ENCODE measurements at places on chromosomes 1 and 21. TPM values are rescaled to one million over a fixed set of nuclear protein-coding genes. Genes with fewer than 3 reads are reported as not detected.

DNA sequence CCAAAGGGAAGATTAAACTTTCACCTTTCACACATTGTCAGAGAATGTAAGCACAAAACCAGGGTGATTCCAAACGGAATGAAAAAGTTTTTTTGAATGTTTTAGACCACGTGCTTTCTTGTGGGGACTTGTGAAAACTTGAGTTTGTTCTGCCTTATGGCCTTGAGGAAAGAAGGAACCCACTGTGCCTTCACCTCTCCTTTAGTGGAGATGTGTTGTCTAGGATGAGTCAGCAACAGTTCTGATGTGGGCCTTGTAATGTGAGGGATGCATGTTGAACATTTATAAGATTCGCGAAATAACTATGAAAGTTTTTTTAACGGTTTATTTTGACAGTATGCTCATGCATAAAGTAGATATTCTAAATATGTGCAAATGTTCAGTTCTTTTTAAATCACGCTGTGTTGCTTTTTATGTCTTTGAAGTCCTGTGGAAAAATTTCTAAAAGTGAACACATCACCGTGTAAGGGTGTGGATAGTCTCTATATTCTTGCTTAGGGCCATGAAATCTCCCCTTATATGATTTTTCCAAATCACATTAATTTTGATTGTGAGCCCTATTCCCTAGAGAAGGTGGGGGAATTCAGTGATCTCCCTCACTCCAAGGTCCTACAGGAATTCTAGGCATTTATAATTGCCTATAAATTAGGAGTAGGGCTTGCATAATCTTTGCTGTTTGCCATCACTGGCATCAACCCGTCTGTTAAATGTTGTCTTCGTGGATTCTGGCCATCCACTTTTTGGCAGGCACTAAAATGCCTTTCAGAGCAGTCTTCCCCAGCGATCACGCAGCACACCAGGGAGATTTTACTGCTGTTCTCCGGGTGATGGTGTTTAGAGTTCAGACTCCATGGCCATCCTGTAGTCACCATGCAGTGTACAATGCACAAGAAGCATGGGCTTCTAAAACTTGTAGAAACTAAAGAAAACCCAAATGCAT lies 47.4 kb downstream of the PLA2G4A start:
- DNase-seq: no peak

GRCh38 chr1:182656842-182657397 lies 27.5 kb downstream of the RGS8 start:
- DNase-seq: no peak

DNA sequence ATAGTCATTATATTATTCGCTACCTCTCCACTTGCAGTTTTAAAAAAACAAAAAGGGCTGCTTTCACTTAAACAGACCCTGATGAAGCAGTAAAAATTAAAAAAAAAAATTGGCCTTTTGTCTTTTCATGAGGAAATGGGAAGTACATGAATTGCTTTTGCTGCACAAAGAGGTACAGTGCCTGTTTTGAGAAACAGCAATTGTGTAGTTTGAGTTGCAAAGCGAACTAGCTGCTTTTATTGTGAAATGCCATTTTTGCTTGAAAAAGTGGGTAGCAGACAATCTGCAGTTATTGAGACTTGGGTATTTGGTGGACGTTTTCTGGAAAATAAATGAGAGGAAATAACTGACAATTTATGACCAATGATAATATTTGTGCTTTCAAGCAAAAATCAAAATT lies 7.0 kb downstream of the DIP2A start:
- no peak for DNase-seq

DNA sequence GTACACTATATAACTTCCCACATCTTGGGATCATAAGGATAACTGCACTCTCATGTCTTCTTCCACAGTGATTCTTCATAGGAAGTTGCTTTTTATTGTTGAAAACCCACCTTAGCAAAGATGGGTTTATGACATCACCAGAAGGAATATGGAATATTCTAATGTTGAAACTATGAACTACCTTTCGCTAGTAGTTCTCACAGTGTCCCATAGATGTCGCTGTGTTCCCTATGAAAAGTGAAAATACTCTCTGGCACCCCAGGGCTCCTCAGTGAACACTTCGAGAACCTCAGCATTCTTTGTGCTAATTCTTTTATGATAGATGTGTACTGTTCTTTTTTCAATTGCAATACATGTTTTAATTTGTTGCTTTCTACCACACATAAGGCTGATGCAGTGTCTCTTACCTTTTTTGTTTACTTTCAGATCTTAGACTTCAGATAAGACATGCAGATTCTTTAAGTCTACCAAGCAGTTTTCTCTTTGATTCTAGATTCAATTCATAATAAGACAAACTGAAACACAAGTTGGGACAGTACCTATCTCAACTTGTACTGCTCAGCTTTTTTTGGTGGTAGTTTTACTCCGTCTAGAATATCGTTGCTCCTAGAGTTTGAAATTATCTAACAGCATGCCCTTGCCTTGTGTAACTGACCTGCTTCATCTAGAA lies 90.8 kb downstream of the GTF2B start:
- no peak for DNase-seq

The HCN3 gene
- 11.8 TPM for total RNA-seq

DNA sequence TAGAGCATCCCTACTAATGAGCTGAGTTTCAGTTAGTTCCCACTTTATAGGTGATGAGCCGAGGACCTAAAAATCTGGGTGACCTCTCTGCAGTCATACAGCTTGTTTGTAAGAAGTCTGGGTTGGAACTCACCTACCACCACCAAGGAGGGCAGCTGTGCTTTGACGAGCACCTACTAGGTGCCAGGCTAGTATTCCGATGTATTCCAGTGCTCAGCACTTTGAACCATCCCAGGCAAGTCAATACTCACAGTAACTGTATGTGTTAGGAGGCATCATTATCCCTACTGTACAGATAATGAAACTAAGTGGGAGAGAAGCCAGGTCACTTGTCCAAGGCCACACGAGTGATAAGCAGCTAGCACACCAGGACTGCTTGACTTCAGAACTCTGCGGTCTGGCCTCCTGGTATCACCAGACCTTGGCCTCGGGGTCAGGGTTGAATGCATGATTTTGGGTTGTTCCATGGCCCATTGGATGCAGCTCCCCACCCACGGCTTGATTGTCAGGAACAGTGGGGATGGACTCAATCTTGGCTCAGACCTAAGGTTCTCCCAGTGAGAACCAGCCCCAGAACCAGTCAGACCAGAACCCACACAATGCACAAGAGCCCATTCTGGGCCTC lies 20.7 kb downstream of the ECE1 start:
- no peak for DNase-seq

The NR1I3 gene
- total RNA-seq: not detected

The MLLT11 gene
- total RNA-seq: 95.8 TPM

The KCNJ6 gene
- 7.7 TPM for total RNA-seq

- no peak for DNase-seq
Observed at GRCh38 chr21:35476621-35477395, 427.7 kb upstream of the RUNX1 start.

DNA sequence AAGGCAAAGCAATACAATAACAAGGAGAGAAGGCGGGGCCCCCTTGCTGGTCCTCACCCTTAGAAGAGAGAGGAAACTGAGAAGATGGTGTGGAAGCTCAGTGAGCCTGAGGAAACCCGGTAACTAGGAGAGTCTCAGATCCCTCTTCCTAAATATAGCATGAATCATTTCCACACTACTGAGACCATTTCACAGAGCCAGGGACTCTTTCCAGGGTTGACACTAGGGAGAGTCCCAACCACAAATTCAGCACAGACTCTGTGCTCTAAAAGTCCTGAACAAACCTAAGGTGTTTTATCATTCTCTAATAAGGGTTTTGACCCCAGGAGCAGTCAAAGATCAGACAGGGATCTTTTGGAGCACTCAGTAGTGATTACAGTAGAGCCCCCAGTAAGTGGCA lies 647.7 kb downstream of the KCNT2 start:
- no peak for DNase-seq

Data from frontal cortex (tissue), 4 donors.